ENCODE measurements at places on chromosomes 12 and 14. TPM values are rescaled to one million over a fixed set of nuclear protein-coding genes. Genes with fewer than 3 reads are reported as not detected.

The CLEC1A gene
- not detected for total RNA-seq

The BHLHE41 gene
- 0.45 TPM for total RNA-seq

The DIO2 gene
- total RNA-seq, result not detected

DNA sequence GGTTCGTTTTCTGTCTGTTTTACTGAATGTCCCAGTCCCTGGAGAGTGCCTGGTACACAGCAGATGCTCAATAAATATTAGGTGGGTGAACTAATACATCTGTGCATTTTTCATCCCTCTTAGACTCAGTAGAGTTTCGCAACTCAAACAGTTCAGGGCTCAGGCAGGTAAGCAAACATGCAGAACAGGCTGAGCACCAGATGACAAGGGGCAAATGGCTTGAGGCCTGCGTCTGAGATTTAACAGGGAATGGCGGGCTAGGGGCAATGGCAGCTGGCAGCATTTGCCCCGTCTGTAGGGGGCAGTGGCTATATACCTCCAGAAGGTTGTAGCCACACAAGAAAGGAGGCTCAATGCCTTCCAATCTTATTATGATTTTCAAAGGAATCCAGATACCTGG lies 8.6 kb upstream of the RAN start:
- no peaks in the 10 kb centered on the region for H3K27me3 ChIP-seq
- no peak overlapping the region for H3K27ac ChIP-seq
- no peaks in the 10 kb centered on the region for H3K4me1 ChIP-seq
- H3K36me3 ChIP-seq, result no peaks in the 10 kb centered on the region
- H3K4me3 ChIP-seq, result no peak overlapping the region
- DNase-seq, result no peak

DNA sequence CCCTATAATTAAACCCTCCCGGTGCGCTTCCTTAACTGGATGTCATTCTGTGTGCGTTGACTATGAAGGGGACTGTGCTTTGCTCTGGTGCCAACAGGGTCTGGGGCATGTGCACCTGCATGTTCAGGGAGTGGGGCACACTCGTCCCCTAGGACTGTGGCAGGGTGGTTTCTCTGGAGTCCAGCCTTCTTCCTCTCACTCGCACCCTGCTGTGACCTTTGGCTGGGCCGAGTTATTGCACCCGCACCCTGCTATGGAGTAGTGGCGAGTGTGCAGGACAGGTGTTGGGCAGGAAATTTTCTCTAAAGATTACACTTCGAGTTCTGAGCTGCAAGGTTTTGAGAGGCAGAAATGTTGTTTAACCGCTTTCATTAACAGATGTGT lies 138.9 kb downstream of the PLXNC1 start:
- H3K27me3 ChIP-seq, result no peaks in the 10 kb centered on the region
- H3K4me1 ChIP-seq, result peaks cover 5% of the 10 kb centered on the region
- no peak overlapping the region for H3K4me3 ChIP-seq
- H3K36me3 ChIP-seq, result peaks cover 6% of the 10 kb centered on the region
- no peak for DNase-seq

DNA sequence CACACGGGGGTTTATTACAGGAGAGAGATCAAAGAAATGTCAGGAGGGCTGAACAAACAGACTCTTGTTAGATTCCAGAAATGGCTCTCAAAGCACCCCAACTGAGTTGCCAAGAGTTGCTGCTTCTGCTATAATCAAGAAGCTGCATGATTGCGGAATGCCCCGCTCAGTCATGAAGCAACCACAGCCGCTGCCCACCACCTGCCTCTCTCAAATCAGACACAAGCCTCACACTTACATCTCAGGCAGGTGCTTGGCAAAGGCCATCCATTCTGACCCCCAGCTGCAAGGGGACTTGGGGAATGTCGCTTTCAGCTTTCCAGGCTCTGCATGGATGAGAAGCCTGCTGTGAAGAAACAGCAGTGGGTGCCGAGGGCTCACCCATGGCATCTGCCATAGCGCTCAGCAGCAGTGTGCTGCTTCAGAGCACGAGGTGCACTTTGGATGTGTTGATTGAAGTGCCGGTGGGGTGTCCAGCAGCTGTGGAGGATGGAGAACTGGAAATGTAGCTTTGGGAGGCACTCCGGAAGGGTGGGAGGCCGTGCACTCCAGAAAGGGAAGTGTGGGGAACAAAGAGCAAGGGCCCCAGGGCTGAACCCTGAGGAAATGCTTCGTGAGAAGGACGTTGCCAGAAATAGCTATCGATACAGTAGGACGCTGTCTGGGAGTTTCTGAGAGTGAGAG lies 37.7 kb downstream of the LRRC74A start:
- H3K4me3 ChIP-seq, result no peak overlapping the region
- H3K27ac ChIP-seq, result peak overlapping the region; percentile 43
- peak; percentile 13 for DNase-seq

- no peak overlapping the region for H3K27ac ChIP-seq
- no peak for DNase-seq
- no peak overlapping the region for H3K4me3 ChIP-seq
- no peaks in the 10 kb centered on the region for H3K36me3 ChIP-seq
- H3K27me3 ChIP-seq, result no peaks in the 10 kb centered on the region
These were observed 14.9 kb downstream of the HOXC4 start for GRCh38 chr12:54068418-54069070.

DNA sequence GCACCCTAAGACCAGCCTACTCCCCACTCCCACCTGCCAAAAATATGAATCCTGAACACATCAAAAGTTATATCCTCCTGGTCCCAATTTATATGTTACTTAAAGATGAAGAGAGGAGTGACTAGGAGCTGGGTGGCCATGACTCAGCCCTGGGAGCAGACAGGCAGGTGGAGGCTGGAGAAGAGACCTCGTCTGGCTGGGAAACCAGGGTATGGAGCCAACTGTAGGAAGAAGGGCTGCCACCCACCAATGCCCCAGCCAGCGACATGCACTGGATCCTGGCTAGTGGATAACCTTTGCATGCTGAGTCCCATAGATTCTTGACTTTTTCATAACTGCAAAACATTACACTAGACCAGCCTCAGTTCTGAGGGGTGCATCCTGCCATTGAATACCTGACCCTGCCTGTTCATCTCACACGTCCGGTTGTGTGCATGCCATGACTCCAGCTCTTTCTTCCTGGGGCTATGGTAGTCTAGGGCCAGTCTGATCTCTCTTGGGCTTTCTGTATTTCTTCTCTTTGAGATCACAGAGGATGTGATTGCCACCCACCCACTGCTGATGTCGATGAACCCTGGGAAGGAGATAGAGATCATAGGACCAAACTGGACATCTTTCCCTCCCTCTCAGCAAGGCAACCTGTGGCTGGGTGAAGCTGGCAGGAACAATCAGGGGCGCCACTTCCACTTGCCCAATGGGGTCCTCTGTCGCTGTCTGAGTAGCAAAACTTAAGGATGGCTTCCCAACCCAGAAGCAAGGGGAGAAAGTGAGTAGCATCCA lies 69.6 kb upstream of the DDX11 start:
- no peak overlapping the region for H3K27ac ChIP-seq
- no peaks in the 10 kb centered on the region for H3K4me1 ChIP-seq
- no peaks in the 10 kb centered on the region for H3K27me3 ChIP-seq
- H3K36me3 ChIP-seq, result no peaks in the 10 kb centered on the region

- no peaks in the 10 kb centered on the region for H3K27me3 ChIP-seq
- peaks cover 7% of the 10 kb centered on the region for H3K36me3 ChIP-seq
- no peak overlapping the region for H3K4me3 ChIP-seq
- peaks cover 6% of the 10 kb centered on the region for H3K4me1 ChIP-seq
- no peak for DNase-seq
These were observed 96.2 kb downstream of the CIT start for GRCh38 chr12:119780786-119781434.

DNA sequence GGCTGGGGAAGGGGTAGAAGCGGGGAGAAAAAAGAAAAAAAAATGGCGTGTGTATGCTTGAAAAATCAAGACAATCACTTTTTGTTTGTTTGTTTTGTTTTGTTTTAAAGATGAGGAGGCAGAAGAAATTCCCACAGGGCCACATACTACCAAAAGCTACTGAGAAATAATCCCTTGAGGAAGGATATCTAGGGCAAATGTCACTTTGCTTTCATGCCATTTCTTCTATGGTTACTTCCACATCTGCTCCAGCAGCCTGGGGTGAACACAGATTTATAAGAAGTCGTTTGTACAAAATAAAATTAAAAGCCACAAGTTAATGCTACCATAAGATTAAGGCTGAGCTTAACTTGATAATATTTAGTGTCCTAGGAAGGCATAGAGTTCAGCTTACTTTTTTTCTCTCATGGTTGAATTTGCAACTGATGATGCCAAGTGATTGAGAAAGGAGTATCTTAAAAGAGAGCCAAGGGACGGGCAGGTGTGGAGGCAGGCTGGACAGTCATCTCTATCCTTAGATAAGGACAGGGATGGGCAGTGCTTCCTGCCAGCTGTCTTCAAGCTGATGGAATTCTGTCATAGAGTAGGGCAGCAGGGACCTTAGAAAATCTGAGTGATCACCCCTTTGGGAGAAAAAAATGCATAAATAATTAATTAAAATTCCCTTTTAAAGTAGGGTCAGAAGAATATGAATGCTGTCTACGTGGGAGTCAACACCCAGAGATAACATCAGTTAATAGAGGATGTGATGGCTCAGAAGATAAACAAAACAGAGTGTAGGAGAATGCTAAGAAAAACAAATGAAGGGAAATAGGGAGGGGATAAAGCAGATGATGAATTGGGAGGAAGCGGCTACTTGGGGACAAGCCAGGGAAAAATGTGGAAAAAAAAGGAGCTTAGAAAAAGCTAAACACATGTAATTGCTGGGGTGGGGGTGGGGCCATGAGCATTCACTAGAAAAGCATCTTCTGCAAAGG lies 57.1 kb downstream of the DYRK2 start:
- no peak overlapping the region for H3K27ac ChIP-seq
- H3K4me1 ChIP-seq, result peaks cover 15% of the 10 kb centered on the region
- DNase-seq, result no peak
- no peaks in the 10 kb centered on the region for H3K36me3 ChIP-seq
- no peaks in the 10 kb centered on the region for H3K27me3 ChIP-seq

GRCh38 chr12:2892246-2892645 lies 1.6 kb downstream of the TULP3 start:
- H3K4me1 ChIP-seq, result peaks cover 4% of the 10 kb centered on the region
- H3K4me3 ChIP-seq, result no peak overlapping the region
- H3K27me3 ChIP-seq, result no peaks in the 10 kb centered on the region
- DNase-seq, result no peak

GRCh38 chr14:101525640-101526527 lies 35.4 kb upstream of the DIO3 start:
- DNase-seq, result no peak
- no peaks in the 10 kb centered on the region for H3K4me1 ChIP-seq
- H3K27me3 ChIP-seq, result no peaks in the 10 kb centered on the region

DNA sequence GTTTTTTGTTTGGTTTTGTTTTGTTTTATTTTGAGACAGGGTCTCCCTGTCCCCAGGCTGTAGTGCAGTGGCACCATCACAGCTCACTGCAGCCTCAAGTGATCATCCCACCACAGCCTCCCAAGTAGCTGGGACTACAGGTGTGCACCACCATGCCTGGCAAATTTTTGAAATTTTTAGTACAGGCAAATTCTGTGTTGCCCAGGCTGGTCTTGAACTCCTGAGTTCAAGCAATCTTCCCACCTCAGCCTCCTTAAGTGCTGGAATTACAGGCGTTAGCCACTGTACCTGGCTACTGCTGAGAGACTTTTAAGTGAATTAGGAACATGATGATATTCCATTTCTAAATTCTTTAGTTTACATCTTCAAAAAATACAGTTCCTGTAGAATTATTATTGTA lies 2.6 kb downstream of the LYZ start:
- H3K36me3 ChIP-seq, result no peaks in the 10 kb centered on the region
- no peaks in the 10 kb centered on the region for H3K4me1 ChIP-seq
- H3K4me3 ChIP-seq, result no peak overlapping the region
- no peaks in the 10 kb centered on the region for H3K27me3 ChIP-seq
- DNase-seq, result no peak
